ENCODE measurements at places on chromosomes 4 and X. TPM values are rescaled to one million over a fixed set of nuclear protein-coding genes. Genes with fewer than 3 reads are reported as not detected.

Gene HTRA3
- total RNA-seq, result 11.5 TPM

Gene RBPJ
- 106 TPM for total RNA-seq

Gene ARL9
- total RNA-seq, result 0.59 TPM

Gene DMRTC1
- not detected for total RNA-seq

Gene IL13RA1
- total RNA-seq, result 108 TPM

Gene BEND2
- total RNA-seq, result not detected

Gene CLCN5
- total RNA-seq, result 13.8 TPM

GRCh38 chr4:176817204-176817603, 24.5 kb upstream of the VEGFC start:
- peak overlapping the region; percentile 35 for H3K27ac ChIP-seq
- no peaks in the 10 kb centered on the region for H3K27me3 ChIP-seq
- H3K4me1 ChIP-seq, result peaks cover 26% of the 10 kb centered on the region
- H3K4me3 ChIP-seq, result peak overlapping the region; percentile 28
- no peaks in the 10 kb centered on the region for H3K36me3 ChIP-seq
- DNase-seq, result no peak

- H3K27ac ChIP-seq, result no peak overlapping the region
- no peaks in the 10 kb centered on the region for H3K27me3 ChIP-seq
- H3K4me3 ChIP-seq, result no peak overlapping the region
- DNase-seq, result no peak
- no peaks in the 10 kb centered on the region for H3K4me1 ChIP-seq
Measured at GRCh38 chr4:71107726-71108125, 114.3 kb downstream of the DCK start.

DNA sequence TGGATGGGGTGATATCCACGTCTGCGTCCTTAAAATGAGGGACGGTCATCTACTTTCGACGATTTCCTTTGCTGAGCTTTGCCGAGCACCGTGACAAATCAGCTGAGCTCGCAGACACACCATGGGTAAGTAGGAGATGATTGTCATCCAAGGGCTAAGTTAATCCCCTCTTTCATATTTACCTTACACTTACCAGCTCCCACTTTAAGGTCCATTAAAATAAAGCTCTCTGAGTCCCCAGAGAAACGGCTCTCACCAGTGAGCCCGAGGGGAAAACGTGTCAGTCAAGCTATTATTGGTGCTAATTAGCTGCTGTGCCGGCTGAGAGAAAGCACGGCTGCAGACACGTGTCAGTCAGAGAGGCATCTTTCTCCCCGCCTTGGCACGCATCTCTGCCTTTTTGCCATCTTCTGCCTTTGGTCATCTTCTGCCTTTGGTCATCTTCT, 72.2 kb downstream of the CRLF2 start:
- no peak overlapping the region for H3K4me3 ChIP-seq
- H3K27ac ChIP-seq, result no peak overlapping the region
- H3K4me1 ChIP-seq, result no peaks in the 10 kb centered on the region
- H3K27me3 ChIP-seq, result no peaks in the 10 kb centered on the region

DNA sequence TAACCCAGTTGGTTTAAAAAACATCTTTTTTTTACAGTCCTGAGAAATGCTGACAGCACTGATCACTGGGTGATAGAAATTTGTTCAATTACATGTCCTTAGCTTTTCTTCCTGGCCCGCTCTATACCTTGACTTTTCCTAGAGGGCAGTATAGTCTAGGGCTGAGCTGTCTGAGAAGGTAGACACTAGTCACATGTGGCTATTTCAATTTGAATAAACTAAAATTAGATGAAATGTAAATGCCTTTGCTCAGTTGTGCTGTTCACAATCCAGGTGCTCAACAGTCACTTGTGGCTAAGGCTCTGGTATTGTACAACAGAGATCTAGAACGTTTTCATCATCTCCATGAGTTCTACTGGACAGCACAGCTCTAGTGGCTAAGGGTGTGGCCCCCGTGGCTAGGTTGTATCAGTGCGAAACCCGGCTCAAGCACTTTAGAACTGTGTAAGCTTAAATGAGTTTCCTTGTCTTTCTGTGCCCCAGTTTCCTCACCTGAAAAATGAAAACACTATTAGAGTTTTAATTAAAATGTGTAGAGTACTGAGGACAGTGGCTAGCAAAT, 111.6 kb upstream of the WDR17 start:
- no peak for DNase-seq
- no peak overlapping the region for H3K27ac ChIP-seq
- H3K4me3 ChIP-seq, result no peak overlapping the region
- no peaks in the 10 kb centered on the region for H3K27me3 ChIP-seq
- H3K36me3 ChIP-seq, result no peaks in the 10 kb centered on the region

GRCh38 chr4:107689912-107690587, 30.0 kb downstream of the PAPSS1 start:
- H3K4me3 ChIP-seq, result no peak overlapping the region
- peaks cover 13% of the 10 kb centered on the region for H3K4me1 ChIP-seq
- peak; percentile 84 for DNase-seq
- H3K27ac ChIP-seq, result peak overlapping the region; percentile 34
- H3K27me3 ChIP-seq, result no peaks in the 10 kb centered on the region
- peaks cover 11% of the 10 kb centered on the region for H3K36me3 ChIP-seq

- no peak overlapping the region for H3K4me3 ChIP-seq
- no peak for DNase-seq
- peaks cover 35% of the 10 kb centered on the region for H3K36me3 ChIP-seq
- no peaks in the 10 kb centered on the region for H3K4me1 ChIP-seq
Measured at GRCh38 chr4:53450773-53451172, 73.3 kb downstream of the FIP1L1 start.

- no peaks in the 10 kb centered on the region for H3K4me1 ChIP-seq
- DNase-seq, result no peak
- no peaks in the 10 kb centered on the region for H3K36me3 ChIP-seq
- H3K4me3 ChIP-seq, result no peak overlapping the region
- peaks cover 14% of the 10 kb centered on the region for H3K27me3 ChIP-seq
Measured at GRCh38 chrX:102517326-102517725, 787 bp upstream of the TMSB15A start.

DNA sequence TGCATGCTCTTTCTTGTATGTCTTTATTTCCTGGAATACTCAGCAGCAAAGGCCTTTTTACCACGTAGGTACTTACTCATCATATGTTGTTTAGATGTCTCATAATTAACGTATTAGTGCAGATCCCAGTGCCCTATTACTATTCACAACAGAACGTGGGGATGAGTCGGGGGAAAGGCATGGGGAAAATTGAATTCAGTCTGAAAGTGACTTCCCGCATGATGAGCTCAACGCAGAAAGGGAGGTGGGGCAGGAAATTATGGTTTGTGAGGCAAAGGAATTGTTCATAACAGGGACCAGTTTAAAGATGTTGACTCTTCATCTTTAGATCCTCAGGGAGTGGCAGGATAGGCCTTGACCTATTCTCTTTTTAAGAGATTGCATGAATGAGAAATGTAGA, 2.0 kb upstream of the TMPRSS11D start:
- H3K27ac ChIP-seq, result peak overlapping the region; percentile 85
- H3K4me1 ChIP-seq, result peaks cover 12% of the 10 kb centered on the region
- H3K36me3 ChIP-seq, result no peaks in the 10 kb centered on the region
- DNase-seq, result peak; percentile 77
- H3K27me3 ChIP-seq, result no peaks in the 10 kb centered on the region

DNA sequence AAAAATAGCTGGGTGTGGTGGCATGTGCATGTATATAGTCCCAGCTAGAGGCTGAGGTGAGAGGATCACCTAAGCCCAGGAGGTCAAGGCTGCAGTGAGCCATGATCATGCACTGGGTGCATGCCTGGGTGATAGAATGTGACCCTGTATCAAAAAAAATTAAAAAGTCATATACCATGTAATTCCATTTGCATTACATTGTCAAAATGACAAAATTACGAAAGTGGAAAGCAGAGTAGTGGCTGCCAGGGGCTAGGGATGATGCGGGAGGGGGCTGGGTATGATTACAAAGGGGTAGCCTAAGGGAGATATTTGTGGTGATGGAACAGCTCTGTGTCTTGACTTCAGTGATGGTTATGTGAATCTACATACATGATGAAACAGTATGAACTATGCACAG, 97.8 kb downstream of the KDR start:
- H3K36me3 ChIP-seq, result no peaks in the 10 kb centered on the region
- no peaks in the 10 kb centered on the region for H3K4me1 ChIP-seq
- no peak overlapping the region for H3K27ac ChIP-seq
- no peaks in the 10 kb centered on the region for H3K27me3 ChIP-seq
- DNase-seq, result no peak
- no peak overlapping the region for H3K4me3 ChIP-seq

- H3K36me3 ChIP-seq, result no peaks in the 10 kb centered on the region
- no peak for DNase-seq
- H3K27ac ChIP-seq, result no peak overlapping the region
- H3K4me1 ChIP-seq, result no peaks in the 10 kb centered on the region
Measured at GRCh38 chr4:158190718-158191117, 17.9 kb upstream of the GASK1B start.

GRCh38 chr4:67725132-67725531, 24.2 kb upstream of the UBA6 start:
- H3K27ac ChIP-seq, result no peak overlapping the region
- H3K4me3 ChIP-seq, result no peak overlapping the region
- no peaks in the 10 kb centered on the region for H3K36me3 ChIP-seq
- peaks cover 26% of the 10 kb centered on the region for H3K4me1 ChIP-seq

- peaks cover 21% of the 10 kb centered on the region for H3K27me3 ChIP-seq
- H3K4me1 ChIP-seq, result no peaks in the 10 kb centered on the region
- no peak for DNase-seq
- H3K36me3 ChIP-seq, result no peaks in the 10 kb centered on the region
- no peak overlapping the region for H3K27ac ChIP-seq
Measured at GRCh38 chrX:137567682-137568232, 1.8 kb downstream of the ZIC3 start.

DNA sequence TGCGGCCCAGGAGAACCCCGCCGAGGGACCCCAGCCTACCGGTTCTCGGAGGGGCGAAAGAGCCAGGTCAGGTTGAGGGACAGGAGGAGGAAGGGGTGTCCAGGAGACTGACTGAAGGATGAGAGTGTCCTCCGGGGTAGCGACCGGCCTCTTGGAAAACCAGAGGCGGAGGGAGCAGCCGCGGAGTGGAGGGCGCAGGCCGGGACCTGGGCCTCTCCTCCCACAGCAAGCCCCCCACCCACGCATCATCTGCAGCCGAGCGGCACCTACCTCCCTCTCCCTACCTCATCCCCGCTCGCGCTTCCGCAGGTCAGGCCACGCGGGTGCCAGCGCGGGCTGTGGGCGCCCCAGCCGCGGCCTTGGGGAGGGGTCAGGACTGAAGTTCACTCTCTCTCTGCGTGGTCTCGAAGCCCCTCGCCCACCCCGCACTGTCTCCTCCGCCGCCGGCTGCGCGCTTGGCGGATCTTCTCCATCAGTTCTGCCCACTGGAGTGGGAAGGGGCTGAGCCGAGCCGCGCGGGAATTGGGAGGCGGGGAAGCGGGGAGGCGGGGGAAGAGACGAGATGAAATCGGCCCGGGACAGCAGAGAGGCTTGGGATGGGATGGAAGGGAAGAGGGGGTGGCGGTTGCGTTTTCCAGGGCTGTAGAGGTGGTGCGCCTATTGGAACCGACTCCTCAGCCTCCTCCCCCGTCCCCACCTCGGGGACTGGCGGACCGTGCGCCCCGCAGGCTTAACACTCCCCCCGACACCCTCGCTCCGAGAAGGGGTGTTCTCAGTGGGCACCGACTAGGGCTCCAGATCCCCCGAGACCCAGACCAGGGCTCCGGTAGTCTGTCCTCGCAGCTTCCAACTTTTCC, 1.8 kb downstream of the NLGN4X start:
- DNase-seq, result no peak
- H3K4me3 ChIP-seq, result no peak overlapping the region
- H3K36me3 ChIP-seq, result no peaks in the 10 kb centered on the region
- H3K27ac ChIP-seq, result no peak overlapping the region
- H3K4me1 ChIP-seq, result no peaks in the 10 kb centered on the region

DNA sequence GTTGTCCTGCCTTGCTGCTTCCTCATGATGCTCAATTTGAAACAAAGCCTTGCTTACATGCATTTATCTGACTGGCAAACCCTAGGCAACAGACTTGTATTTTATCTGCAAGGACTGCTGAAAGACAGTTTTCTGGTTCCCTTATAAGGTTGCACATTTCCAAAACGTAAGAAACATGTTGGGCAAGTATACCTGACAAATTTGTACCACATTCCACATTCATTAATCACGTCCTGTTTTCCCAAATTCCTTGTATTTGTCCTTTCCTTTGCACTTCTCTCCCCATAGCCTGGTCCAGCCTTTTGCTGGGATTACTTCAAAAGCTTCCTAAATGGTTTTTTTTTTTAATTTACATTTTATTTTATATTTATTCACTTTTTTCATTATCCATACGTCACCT, 310.1 kb downstream of the PPP3CA start:
- no peaks in the 10 kb centered on the region for H3K4me1 ChIP-seq
- no peaks in the 10 kb centered on the region for H3K27me3 ChIP-seq
- H3K36me3 ChIP-seq, result peaks cover 7% of the 10 kb centered on the region

- H3K36me3 ChIP-seq, result no peaks in the 10 kb centered on the region
- H3K4me1 ChIP-seq, result no peaks in the 10 kb centered on the region
- no peak for DNase-seq
- H3K4me3 ChIP-seq, result no peak overlapping the region
Measured at GRCh38 chr4:114857831-114858230, 255.6 kb downstream of the NDST4 start.

DNA sequence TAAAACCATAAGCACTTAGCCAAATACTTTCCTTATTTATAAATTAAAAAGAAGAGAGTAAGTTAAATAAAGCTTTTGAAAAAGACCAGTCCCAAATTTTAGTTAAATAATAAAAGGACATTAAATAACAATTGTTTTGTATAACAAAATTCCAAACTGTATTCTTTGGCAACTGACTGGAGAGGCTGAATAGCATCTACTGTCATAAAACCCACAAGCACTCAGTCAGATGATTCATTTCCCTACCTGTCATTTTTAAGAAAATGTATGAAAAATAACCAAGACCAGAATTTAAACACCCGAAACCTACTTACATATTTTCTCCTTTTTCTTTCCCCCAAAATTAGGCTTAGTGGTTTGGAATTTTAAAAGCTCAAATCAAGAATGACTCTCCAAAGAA, 32.5 kb upstream of the SMIM10L2A start:
- H3K36me3 ChIP-seq, result no peaks in the 10 kb centered on the region
- H3K4me3 ChIP-seq, result no peak overlapping the region
- DNase-seq, result no peak
- no peaks in the 10 kb centered on the region for H3K4me1 ChIP-seq

DNA sequence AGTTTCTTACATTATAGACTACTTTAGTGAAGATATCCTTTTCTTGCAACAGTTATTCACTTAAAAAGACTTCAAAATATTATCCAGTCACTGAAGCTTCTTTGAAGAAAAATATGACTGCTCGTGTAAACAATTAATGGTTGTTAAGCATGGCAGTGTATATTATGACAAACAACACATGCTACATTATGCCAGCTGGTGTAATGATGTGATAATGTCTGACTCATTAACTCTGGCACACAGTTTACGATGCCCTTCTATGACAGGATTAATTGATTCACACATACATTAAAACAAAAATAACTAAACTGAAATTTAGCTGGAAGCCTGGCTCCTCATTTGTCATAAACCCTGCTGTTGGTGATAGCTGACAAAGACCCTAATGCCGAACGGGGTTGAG, 22.4 kb downstream of the GK2 start:
- H3K36me3 ChIP-seq, result no peaks in the 10 kb centered on the region
- DNase-seq, result no peak
- no peak overlapping the region for H3K27ac ChIP-seq

DNA sequence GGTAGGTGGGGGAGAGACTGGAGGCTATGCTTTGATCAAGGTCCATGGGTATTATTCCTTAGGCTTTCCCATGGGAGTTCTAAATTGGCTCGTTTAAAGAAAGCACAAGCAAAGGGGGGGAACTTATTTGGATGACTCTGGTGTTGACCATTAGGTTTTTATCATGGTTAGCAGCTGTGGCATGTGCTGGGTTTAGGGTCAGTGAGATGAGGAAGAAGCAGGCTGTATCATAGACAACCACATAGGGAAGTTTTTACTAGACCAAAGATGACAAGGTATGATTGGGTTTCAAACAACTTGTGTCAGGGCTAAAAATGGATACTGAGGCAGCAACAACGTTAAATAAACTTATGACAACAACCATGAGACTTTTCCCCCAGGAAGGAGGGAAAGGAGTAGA, 97.7 kb downstream of the DNAAF6 start:
- no peaks in the 10 kb centered on the region for H3K4me1 ChIP-seq
- H3K36me3 ChIP-seq, result no peaks in the 10 kb centered on the region

Data from osteoblast (primary cell).